ENCODE measurements at places on chromosomes 3 and 15.

DNA sequence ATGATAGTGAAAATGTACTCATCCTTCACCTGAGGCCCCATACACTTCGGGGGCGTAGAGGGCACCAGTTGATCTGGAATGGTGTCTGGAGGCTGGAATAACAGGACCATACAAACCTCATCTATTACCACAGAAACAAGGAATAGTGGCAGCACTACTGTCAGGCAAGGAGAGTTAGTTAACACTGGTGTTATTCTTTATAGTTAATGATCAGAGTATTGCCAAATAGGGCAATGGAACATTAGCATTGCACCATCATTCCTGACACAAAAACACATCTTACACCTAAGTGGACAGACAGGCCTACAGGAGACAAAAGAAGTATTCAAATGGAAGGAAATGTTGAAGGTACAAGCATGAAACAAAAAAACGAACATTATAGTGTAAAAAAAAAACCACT, 137.0 kb upstream of the UBP1 start:
- no peak for DNase-seq

DNA sequence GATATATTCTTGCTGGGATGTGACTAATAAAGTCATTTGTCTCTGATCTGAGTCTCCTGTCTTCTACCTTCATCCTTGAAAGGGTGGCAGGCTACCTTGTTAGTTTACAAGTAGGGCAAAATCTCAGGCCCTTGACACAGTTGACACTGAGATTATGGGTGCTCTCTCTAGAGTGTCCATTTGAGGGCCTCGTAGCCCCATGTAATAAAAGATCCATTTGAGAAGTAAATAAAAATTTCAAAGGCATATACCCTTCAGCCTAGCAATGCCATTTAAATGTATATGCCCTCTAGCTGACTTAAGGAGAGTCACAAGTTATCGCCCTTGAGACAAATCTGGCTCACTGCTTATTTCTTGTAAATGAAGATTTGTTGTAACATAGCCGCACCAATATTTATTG, 98.6 kb downstream of the TCF12 start:
- DNase-seq, result peak; percentile 27

- no peak for DNase-seq
Measured at GRCh38 chr3:40307176-40307575, 2.3 kb upstream of the EIF1B start.

DNA sequence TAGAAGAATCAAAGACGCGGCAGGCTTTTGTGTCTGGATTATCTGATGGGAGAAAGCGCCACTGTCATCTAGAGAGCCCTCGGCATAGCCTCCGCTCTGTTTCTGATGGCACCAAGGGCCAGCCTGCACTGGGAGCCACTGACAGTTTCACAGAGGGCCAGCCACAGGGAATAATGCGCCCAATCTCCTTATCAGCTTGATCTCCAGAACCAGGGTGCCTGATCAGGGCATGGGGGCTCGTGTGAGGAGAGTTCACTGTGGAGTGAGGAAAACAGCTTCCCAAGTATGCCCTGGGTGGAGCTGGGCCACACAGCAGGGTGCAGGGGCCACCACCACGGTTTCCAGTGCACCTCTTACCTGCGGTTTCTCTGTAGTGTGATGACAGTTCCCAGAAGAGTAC, 29.8 kb upstream of the CLK3 start:
- no peak for DNase-seq

DNA sequence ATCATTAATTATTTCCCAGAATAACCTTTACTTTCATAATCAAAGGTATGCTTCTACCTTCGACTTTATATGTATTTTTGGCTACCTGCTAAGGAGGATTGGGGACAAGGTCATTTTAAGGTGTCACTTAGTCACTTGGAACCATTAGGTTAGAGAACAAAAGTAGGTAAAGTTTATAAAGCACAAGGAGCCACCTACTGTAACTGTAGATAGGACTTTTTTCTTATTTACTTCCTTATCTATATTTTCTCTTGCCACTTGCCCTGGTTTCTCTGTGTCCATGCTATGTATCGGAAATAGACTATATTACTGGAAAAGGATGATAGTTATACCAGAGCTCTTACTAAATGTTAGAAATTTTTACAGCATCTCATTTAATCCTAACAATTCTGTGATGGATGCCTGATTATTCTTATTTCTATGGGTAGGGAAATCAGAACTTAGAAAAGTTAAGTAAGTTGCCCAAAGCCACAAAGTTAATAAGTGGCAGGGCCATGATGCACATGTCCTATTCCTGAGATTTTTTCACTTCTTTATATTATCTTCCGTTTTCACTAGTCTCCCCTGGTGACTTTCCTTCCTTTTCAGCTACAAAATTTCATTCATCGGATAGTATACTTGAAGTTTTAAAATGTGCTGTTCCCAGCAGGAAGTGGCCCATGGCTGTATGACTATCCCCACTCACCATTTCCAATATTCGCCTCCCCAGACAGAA, 132.5 kb downstream of the CMSS1 start:
- no peak for DNase-seq

DNA sequence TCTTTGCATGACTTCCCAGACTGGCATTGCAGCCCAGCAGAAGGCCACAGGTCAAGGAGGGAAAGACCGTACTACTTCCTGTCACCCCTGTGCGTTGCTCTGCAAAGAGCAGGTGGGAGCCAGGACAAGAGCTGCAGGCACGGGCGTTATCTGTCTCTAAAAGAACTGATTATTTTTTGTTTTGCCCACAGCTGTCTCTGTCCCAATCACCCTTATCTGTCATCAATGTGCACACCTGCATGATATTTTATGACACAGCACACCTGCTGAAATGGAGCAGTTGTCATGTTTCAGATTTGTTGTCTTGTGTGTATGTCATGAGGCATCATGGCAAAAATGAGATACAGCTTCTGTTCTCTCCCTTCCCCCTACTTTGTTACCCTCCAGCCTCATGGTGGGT, 58.8 kb downstream of the SLCO3A1 start:
- DNase-seq, result no peak

DNA sequence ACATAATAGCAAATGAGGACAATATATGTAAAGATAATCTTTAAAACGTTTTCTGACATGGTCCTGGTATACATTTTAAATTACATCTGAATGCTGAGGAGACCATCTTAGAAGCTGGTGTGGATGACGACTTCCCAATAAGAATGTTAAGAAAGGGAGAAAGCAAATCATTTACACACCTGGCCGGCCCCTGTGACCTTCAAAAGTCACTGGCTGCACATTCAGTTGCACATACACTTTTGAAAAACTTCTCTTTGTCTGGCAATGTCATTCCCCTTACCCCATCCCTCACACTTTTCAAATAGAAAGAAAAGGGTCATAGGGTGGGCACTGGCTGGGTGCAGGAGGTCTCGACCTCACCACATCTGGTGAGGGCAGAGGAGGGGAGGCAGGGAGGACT, 391.0 kb downstream of the MECOM start:
- DNase-seq, result no peak

GRCh38 chr15:55637086-55637485, 48.9 kb upstream of the PYGO1 start:
- DNase-seq, result no peak

GRCh38 chr3:119862616-119863015, 80.7 kb downstream of the NR1I2 start:
- no peak for DNase-seq

DNA sequence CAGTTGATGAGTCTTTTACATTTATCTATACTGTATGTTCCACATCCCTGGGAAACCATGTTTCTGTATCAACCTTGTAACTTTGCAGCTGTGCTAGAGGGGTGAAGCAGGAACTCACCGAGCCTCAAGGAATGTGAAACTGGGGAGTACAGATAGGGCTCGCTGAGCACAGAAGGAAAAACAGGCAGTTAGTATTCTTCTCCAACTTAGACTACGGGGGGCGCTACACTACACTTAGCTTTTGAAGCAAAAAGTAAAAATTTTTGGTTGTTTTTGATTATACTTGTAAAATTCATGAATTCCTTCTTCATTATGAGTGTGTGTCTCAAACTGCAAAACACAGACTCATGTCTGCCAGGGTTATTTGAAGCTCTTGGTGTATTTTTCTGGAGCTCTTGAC, 132.7 kb upstream of the RGMA start:
- DNase-seq, result no peak

DNA sequence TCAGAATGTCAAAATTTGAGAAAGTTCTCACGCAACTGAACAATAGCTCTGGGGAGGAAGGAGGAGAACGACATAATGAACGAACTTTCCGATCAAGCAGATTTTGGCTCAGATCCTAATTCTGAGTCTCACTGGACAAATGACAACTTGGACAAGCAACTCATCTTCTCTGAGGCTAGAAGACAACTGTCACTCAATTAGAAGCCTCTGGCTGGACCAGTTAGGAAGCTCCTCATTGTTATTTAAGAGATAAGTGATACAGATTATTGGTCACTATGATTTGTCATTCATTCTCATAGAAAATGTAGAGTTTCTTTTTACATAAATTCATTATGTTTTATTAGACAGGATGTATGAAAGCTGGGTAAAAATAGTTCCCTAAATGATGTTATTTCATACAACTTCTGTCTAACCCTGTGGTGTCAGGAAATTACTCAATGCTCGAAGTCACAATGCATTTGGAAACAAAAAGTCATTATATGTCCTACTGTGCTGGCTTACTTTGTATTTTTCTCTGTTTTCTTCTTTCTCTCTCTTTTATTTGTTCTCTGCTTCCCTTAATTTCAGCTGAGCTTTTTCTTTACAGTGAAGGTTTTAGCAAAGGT, 11.0 kb upstream of the C3orf49 start:
- no peak for DNase-seq

DNA sequence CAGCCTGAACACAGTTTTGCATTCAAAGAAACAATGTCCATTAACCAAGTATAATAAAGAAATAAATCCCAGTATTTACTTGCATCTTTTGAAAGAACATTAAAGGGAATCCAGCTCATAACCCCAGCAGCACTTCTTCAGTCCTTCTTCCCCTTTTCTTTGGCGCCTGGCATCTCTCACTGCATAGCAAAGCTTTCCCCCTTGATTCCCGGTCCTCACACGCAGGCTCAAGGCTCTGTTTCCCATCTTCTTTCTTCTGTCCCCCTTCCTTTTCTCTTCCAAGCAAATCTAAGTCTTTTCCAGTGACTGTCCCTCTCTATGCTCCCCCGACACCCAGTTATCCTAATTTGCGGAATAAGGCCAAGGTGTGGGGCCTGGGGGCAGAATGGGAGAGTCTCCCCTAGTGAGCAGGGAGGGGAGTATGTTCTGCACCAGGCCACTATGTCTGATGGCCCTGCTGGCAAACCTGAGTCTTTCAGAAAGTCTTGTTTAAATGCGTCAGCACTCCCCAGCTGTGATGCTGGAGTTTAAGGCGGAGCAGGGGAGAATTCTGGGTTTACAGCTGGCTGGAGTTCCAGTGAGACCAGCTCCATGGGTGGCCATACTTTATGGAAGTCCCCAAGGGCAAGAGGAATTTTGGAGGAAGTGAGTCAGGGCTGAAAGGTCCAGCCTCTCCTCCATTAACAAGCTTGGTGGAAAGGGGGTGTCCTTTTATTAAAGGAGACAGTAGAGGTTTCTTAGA, 42.1 kb downstream of the GOLGA6A start:
- no peak for DNase-seq

- DNase-seq, result no peak
Measured at GRCh38 chr3:24128199-24129005, 183.3 kb downstream of the NR1D2 start.

- no peak for DNase-seq
Measured at GRCh38 chr3:104291437-104291851, 1075.3 kb upstream of the ALCAM start.

- DNase-seq, result no peak
Measured at GRCh38 chr3:7100136-7100535, 239.2 kb downstream of the GRM7 start.

DNA sequence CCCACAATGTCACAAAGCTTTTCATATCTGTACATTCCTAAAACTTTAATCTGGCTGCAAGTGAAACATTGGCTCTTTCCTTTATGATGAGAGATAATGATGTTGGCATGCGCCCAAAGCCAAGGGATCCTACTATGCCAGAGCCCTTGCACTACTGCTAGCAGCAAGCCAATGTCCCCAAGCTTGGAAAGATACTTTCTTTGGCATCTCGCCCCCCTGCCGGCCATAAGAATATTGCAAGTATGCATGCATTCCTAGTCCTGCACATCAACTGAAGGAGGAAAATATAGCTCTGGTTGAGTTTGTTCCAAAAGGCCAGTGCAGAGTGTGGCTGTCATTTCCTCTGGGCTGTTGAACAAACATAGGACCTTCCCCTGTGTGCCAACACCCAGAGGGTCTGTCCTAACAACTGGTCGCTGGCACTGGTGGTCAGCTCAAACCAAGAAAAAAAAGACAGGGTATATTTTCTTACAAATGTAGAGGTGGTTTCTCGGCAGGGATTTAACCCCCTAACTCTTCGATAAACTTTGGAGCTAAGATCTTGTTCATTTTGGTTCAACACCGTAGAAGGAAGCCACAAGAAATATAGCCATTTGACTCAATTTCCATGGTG, 120.9 kb upstream of the ZBED2 start:
- no peak for DNase-seq

DNA sequence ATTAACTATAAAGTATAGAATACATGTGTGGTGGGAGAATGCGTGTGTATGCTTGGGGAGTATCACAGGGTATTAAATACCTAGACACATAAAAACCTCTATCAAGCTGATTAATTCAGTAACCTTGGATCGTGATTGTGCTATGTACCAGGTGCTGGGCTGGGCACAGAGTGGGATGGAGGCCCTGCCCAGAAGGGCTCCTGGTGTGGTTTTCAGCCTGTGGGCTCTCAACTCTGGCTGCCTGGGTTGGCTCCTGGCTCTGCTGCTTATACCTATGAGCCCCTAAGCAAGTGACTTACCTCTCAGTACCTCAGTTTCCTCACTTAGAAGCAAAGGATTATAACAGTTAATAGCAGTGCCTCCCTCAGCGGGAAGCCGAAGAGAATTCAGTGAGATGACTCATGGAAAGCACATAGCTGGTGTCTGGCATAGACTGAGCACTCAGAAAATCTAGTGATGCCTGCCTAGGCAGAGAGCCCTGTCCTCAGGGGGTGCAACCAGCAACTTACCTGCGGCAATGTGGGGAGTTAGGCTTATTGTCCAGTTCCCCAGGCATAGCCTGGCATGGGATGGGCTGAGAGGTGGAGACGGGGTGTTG, 90.6 kb upstream of the MYZAP start:
- no peak for DNase-seq

GRCh38 chr3:71323558-71323957, 260.0 kb downstream of the FOXP1 start:
- DNase-seq, result no peak

DNA sequence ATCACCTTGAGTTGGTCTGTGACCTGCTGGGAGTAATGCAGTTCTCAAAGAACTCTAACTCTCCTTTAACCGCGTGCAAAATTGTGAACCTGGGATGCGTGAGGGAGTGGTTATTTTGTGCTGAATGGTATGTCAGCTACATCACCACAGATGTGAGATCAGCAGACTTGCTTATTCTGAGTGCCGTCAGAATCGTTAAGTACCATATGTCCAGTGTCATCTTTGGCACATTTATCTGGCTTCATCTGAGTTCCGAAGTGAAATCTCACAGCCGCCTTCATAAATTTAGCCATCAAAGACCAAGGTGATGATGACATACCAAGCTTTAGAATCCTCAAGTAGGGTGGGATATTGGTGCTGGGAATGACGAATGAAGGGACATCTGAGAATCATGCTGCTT, 347.2 kb upstream of the TPRG1 start:
- no peak for DNase-seq
